ENCODE measurements at places on chromosomes 3 and 15.

- no peak for DNase-seq
Measured at GRCh38 chr3:181727341-181728032, 15.8 kb downstream of the SOX2 start.

GRCh38 chr15:67109141-67110034 lies 44.0 kb downstream of the SMAD3 start:
- DNase-seq: no peak

DNA sequence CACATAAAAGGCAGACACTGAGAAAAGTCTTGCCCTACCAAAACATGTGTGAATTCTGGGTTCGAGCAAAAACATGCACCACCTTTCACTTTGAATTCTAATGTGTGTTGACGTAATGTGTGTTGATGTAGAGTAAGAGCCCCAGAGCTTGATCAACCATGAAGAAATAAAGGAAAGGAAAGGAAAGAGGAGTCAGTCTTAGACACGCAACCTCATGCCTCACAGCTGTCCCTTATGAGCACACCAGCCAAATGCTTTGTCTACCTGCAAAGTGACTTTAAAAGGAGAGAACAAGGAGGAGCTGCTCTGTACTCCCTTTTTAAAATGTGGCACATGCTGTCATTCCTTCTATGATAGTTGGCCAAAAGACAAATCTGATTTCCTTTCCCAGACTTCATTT lies 80.8 kb downstream of the RFTN1 start:
- no peak for DNase-seq

DNA sequence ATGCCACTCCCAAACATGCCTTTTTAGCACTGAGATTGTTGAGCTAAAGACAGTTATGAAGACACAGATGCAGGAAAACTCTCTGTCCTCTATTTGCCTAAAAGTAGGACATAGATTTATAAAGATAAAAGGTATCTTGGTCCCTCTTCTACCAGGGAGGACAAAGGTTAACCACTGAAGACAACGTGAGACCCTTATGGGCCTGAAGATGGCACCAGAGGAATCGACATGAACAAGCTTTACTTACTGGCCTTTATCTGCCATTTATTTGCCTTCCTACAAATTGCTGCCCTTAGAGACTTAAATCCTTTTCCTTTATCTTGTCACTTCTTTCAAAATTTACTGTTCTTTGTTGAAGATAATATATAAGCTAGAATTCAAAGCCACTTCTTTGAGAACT lies 109.7 kb upstream of the FAM3D start:
- DNase-seq: no peak

DNA sequence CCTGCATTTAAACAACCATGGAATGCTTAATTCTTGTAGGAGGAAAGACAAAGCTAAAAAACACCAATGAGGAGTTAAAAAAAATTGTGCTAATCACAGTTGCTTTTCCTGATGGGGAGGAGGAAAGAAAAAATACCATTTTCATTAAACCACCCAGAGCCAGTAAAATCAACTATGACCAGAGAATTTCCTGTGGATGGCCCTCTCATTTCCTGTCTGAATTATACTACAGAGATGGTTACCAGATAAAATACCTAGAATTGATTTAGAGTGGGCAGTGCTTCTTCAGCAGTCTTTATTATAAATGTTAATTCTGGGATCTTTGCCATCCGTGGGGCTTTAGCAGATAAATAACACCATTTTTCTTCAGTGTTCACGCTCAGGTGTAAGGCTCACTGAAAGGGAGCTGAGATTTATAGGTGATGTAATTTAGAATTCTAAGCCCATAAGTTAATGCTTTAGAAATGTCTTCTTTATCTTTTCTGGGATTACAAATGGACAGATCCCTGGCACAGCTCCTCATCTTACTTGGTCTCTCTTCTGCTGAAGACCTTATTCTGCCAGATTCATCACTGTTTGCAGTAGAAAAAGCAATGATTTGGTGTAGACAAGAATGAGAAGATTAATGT lies 37.9 kb downstream of the RETNLB start:
- no peak for DNase-seq

GRCh38 chr3:13301286-13301987 lies 118.7 kb downstream of the NUP210 start:
- no peak for DNase-seq

DNA sequence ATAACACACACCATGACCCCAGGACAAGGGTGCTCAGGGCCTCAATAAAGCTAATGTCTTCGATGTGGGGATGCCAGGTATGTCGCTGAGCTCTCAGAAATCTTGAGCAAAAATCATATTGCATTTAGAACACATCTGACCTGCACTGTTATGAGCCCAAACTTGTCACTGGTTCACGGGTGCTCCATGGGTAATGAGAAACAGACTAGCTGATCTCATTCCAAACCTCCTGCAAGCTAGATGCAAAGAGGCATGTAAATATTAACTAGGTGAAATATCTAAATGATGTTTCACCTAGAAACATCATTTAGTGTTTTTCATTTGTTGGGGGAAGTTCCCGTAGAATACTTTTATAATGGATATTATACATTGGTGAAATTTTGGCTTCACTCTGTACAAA lies 549.4 kb downstream of the OCA2 start:
- DNase-seq: no peak

DNA sequence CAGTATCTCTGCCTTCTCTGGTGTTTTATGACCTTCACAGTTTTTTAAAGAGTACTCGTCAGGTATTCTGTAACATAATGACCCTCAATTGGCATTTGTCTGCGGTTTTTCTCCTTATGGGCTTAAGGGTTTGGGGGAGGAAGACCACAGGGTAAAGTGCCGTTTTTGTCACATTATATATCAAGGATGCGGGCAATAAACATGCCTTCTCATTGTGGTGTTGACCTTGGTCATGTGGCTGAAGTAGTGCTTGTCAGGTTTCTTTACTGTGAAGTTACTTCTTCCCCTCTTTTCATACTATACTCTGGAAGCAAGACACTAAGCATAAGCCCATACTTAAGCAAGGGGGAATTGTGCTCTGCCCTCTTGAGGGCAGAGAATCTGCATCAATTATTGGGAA lies 16.6 kb downstream of the CAPN3 start:
- no peak for DNase-seq

GRCh38 chr3:4637265-4637664 lies 144.1 kb downstream of the ITPR1 start:
- DNase-seq: no peak

- no peak for DNase-seq
Measured at GRCh38 chr3:38472342-38472741, 18.7 kb downstream of the ACVR2B start.

- no peak for DNase-seq
Measured at GRCh38 chr3:161568671-161569070, 72.1 kb downstream of the OTOL1 start.

DNA sequence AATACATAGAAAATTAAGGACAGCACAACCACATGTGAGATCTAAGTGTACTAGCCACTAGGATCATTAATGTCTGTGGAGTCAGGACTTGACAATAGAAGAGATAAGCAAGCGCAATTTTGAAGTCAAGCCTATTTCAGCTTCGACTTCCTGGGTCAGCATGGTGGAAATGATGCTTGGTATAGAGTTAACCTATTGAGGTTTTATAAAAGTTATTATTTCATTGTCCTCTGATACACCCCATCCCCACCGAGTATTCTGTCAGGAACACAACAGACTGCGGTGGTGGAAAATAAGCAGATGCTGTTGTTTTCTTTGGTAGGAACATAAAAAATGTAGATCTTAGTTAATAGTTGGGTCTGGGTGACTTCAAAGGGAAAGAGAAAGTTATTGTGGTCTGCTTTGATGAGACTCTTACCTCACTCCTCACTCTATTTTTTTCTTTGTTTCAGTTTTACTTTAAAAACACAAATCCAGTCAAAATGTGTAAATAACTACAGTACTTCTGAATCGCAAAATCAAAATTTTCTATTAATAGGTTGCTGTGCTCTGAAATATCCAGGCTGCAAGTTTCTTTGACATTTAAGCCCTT lies 82.1 kb downstream of the IL5RA start:
- DNase-seq: no peak

- no peak for DNase-seq
Measured at GRCh38 chr3:11720917-11721411, 77.2 kb upstream of the VGLL4 start.

- DNase-seq: no peak
Measured at GRCh38 chr15:29820394-29821154, 1.7 kb downstream of the TJP1 start.

DNA sequence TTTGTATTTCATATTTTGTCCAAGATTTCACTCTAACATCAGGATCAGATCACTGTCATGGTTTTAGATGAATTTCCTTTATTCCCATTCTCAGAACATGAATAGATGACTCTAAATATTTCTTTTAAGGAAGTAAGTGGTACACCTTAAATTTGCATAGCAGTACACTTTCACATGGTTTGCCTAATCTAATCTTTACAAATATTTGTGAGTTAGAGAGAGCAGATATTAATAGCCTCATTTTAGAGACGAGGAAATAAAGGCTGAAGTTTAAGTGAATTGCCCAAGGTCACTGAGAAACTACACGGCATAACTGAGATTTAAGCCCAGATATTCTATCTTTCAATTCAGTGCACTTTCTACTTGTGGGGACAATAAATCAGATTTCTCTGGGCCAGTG lies 14.2 kb downstream of the TERC start:
- no peak for DNase-seq

DNA sequence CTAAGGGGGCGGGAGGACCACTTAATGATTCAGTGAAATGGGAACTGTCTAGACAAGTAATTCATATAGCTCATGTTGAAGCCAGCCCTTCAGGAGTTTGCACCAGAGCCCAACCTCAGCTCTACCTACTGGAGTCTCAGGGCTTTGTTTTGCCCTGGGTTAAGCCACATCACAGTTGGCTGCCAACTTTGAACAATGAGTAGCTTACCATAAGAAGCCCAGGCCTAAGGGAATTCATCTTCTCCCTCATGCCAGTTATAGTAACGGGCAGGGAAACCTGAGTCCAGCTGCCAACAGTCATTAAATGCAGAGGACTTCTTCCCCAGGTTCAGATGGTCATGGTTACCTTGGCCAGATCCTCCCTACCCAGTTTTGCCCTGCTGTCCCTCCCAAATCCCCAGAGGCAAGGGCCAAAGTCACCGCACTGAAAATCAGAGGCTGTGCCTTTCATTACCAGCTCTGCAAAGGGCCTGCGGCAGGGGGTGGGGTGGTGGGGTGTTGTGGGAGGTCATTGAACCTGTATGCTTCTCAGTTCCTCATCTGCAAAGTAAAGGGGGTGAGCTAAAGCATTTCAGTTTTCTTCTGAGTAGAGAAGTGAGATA lies 302.2 kb upstream of the NR2E3 start:
- DNase-seq: no peak

DNA sequence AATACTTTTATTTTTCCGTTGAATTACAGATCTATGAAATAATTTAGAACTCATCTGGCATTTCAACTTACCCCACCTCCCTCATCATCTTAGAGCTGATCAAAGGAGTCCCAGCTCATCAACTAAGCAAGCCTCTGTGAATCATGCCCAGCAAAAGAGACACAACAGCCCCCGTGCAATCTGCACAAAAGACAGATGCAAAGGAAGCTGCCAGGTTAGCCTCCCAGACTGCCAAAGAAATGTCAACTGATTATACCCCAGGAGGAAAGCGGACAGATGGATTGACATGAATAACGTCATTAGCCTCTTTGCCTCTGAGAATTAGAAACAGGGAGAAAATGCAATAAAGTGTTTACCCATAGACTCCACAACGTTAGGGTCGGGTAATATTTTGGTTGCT lies 75.0 kb downstream of the GABRB3 start:
- no peak for DNase-seq

DNA sequence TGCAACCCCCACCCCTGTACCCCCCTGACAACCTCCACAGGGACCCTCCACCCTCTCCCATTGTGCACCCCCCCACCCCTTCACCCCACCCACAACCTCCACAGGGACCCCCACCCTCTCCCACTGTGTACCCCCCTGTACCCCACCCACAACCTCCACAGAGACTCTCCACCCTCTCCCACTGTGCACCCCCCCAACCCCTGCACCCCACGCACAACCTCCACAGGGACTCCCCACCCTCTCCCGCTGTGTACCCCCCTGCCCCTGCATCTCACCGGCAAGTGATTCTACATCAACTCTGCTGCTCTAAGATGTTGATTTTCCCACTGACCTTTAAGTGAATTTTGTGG lies 51.5 kb upstream of the RPL32 start:
- no peak for DNase-seq

DNA sequence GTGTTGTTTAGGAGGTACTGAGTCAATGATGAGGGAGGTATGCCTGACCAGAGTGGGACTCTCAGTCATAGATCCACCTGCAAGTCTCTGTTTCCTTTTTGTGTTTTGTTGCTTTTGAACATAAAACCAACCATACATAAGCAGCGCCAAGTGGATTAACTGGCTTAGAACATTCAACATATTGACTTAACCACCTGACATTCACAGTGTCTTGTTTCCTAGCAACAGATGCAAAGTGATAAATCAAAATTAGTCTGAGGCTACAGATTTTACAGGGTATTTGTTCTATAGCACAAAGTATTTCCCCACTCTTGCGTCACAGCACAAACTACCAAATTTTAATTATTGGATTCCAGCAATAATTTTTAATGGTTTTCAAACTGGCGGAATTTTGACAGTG lies 283.8 kb downstream of the BBX start:
- no peak for DNase-seq

DNA sequence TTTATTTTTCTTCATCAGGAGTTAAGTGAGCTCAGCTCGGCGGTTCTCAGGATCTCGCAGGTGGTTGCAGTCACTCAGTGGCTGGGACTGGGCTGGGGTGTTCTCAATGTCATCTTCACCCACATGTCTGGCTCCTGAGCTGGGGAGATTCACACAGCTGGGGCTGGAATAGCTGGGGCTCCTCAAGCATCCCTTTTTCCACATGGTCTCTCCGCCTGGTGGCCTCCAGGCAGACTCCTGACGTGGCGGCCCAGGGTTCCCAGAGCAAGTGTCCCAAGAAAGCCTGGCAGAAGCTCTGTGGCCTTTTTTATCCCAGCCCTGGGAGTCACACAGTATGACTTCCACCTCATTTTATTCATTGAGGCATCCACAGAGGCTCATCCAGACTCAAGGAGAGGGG lies 84.1 kb upstream of the ANKRD34C start:
- no peak for DNase-seq

- DNase-seq: no peak
Measured at GRCh38 chr15:88344786-88345185, 88.2 kb upstream of the NTRK3 start.

DNA sequence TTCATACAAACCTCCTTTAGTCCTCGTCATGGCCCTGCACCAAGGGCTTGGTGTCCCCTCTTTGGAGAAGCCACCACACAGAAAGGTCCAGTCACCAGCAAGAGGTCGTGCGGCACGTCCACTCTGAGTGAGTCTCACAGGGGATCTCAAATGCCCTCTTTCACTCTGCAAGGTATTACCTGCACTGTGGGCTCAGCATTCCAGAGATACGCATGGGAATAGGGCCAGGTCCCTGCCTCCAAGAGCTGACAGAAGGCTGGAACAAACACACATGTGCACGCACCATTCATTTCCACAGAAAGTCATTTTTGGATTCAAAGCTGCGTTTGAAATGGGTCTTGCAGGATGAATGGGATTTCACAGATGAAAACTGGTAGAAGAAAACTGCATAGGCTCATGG lies 50.4 kb upstream of the TJP1 start:
- no peak for DNase-seq
